ENCODE measurements at places on chromosomes 2 and 18.
A peak's percentile ranks its signal among the peaks of the same experiment; 100 is the strongest.

DNA sequence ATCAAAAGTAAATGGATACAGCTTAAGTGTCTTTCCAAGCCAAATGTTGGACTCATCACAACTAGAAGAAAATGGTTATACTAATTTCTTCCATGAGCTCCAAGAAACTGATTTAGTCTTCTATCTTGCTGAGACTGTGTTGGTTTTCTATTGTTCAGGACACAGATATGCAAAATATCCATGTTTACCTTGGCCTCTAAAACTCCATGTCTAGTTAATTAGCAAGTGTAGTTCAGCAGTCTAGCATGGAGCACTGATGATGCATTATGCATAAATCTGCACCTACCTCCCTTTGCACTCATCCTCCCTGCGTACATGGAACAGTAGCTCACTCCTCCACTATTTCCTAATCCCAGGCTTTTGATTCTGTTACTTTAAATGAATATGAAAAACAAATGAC is 731.4 kb upstream of the CHAC2 start:
- H3K27ac ChIP-seq, result no peak overlapping the region
- no peaks in the 10 kb centered on the region for H3K27me3 ChIP-seq
- DNase-seq, result no peak
- H3K4me1 ChIP-seq, result no peaks in the 10 kb centered on the region
- H3K36me3 ChIP-seq, result no peaks in the 10 kb centered on the region

- no peaks in the 10 kb centered on the region for H3K36me3 ChIP-seq
- H3K4me1 ChIP-seq, result no peaks in the 10 kb centered on the region
- no peak overlapping the region for H3K4me3 ChIP-seq
- H3K27ac ChIP-seq, result no peak overlapping the region
Measured at GRCh38 chr2:207870814-207871213, 101.1 kb upstream of the FZD5 start.

DNA sequence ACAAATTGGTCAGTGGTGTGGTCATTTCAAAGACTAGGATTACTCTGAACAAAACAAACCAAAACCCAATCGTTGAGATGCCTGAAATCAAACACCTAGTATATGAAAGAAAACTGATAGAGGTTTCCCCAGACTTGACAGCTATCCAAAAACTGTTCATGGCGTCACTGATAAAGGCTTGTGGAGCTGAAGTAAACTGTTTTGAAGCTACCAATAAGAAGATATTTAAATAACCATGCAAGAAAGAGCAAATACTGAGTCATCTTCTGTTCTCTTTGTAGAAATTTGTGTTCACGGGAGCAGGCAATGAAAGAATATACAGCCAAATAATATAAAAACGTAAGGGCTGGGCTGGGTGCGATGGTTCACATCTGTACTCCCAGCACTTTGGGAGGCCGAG is 7.5 kb upstream of the COLEC11 start:
- H3K4me3 ChIP-seq, result no peak overlapping the region
- H3K36me3 ChIP-seq, result peaks cover 17% of the 10 kb centered on the region
- H3K4me1 ChIP-seq, result peaks cover 10% of the 10 kb centered on the region
- H3K27me3 ChIP-seq, result no peaks in the 10 kb centered on the region
- DNase-seq, result no peak
- H3K27ac ChIP-seq, result no peak overlapping the region

DNA sequence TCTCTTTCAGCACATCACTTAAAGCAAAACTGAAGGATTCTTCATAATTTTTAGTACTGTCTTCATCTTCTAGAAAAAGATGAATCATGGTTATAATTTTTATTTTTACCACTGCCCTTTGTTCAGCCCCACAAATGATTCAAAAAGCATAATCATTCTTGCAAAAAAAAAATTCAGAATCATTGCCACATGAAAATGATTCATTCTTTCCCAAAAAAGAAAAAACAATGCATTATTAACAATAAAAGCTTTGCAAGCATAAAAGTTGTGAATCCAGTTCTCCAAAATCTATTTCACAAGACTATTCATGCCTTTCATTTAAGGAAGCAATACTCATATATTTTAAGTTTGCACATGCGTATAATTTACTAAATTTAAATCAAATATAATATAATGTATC is 204.8 kb downstream of the RBM43 start:
- no peaks in the 10 kb centered on the region for H3K4me1 ChIP-seq
- no peak overlapping the region for H3K4me3 ChIP-seq
- no peaks in the 10 kb centered on the region for H3K27me3 ChIP-seq
- H3K27ac ChIP-seq, result no peak overlapping the region

GRCh38 chr2:218638372-218638771 is 21.1 kb downstream of the ZNF142 start:
- H3K36me3 ChIP-seq, result peaks cover 97% of the 10 kb centered on the region
- H3K4me3 ChIP-seq, result no peak overlapping the region
- no peaks in the 10 kb centered on the region for H3K4me1 ChIP-seq
- H3K27me3 ChIP-seq, result no peaks in the 10 kb centered on the region
- H3K27ac ChIP-seq, result no peak overlapping the region
- no peak for DNase-seq

- H3K27me3 ChIP-seq, result peaks cover 18% of the 10 kb centered on the region
- H3K4me3 ChIP-seq, result no peak overlapping the region
- H3K4me1 ChIP-seq, result peaks cover 25% of the 10 kb centered on the region
- H3K27ac ChIP-seq, result no peak overlapping the region
- no peak for DNase-seq
Measured at GRCh38 chr2:230861552-230862255, 3.0 kb upstream of the ITM2C start.

DNA sequence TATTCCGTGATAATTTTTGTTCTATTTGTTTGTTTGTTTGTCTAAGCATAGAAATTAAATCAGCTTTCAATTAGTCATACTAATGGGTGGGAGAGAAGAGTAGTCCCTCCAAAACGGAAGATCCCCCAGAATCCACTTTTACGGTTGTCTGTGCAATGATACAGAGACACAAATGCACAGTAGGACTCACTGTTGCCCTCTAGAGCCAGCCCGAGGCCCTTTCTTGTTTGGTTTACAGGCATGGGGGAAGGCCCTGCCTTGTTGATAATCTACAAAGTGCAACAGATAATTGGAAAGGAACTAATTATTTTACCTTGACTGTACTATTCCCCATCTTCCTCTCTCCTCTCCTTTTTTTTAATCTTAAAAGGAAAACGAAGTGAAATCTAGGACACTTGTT is 121.1 kb downstream of the ACOXL start:
- no peak overlapping the region for H3K27ac ChIP-seq
- no peak overlapping the region for H3K4me3 ChIP-seq
- H3K36me3 ChIP-seq, result no peaks in the 10 kb centered on the region
- H3K4me1 ChIP-seq, result no peaks in the 10 kb centered on the region
- DNase-seq, result no peak

DNA sequence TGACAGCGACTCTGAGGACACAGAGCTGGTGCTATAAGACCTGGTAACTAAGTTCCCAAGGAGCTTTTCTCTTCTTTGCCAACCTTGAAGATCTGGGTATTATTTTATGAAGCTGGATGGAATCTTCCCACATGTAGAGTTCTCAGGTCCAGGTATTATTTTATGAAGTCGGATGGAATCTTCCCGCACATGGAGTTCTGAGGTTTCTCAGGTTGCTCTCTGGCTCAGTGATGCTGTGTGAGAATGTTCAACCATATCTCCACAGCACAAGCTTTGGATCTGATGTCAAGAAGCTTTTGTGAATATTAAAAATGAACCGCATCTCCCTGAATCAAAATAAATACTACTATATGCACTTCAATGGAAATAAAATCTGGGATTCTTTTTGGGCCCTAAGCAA is at the start of gene SMIM21:
Gene SMIM21 (minus strand): TSS at position 101 of the 400 bp plus-strand sequence. CDS start 140 bp downstream, outside the sequence.
- no peaks in the 10 kb centered on the region for H3K4me1 ChIP-seq
- peaks cover 3% of the 10 kb centered on the region for H3K27me3 ChIP-seq
- H3K36me3 ChIP-seq, result no peaks in the 10 kb centered on the region
- no peak within 1 kb of the TSS for H3K4me3 ChIP-seq
- DNase-seq, result no peak
- H3K27ac ChIP-seq, result no peak within 1 kb of the TSS

- DNase-seq, result no peak
- H3K4me3 ChIP-seq, result no peak overlapping the region
- H3K36me3 ChIP-seq, result no peaks in the 10 kb centered on the region
- no peak overlapping the region for H3K27ac ChIP-seq
Measured at GRCh38 chr18:63264871-63265270, 54.7 kb downstream of the BCL2 start.

DNA sequence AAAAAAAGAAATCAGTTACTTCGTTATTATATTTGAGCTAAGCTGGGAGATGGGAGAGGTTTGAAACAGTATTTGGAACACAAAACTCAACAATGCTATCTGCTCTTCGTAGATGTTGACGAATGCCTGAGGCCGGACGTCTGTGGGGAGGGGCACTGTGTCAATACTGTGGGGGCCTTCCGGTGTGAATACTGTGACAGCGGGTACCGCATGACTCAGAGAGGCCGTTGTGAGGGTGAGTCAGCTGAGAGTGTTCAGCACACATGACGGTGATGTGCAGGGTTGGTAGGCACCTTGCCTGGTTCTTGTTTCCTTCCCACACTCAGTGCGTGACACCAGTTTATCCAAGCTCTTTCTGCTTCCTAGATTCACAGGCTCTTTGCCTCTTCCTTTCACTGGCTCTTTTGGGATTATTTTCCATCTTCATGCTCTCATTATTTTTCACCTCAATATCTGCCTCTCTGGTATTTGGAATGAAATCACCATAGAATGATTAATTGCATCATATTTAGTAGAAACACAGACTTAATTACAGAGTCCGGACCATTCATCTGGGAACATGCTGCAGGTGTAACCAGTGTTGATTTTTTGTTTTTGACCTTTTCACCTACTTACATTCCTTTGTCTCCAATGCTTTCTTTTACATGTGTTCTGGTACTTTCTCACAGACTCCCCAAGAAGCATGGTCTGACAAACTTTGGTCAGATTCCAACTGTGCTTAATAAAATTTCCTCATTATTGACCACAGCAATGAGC is 200.6 kb upstream of the RASGRP3 start:
- H3K36me3 ChIP-seq, result peaks cover 38% of the 10 kb centered on the region
- peaks cover 65% of the 10 kb centered on the region for H3K4me1 ChIP-seq
- DNase-seq, result peak; percentile 78
- no peak overlapping the region for H3K4me3 ChIP-seq
- no peaks in the 10 kb centered on the region for H3K27me3 ChIP-seq

- H3K4me1 ChIP-seq, result peaks cover 15% of the 10 kb centered on the region
- no peaks in the 10 kb centered on the region for H3K27me3 ChIP-seq
- no peaks in the 10 kb centered on the region for H3K36me3 ChIP-seq
- DNase-seq, result no peak
- H3K4me3 ChIP-seq, result no peak overlapping the region
Measured at GRCh38 chr2:191635333-191636234, 42.4 kb upstream of the NABP1 start.

GRCh38 chr2:122955776-122956175 is 1069.3 kb upstream of the CNTNAP5 start:
- no peak overlapping the region for H3K27ac ChIP-seq
- no peaks in the 10 kb centered on the region for H3K27me3 ChIP-seq
- no peaks in the 10 kb centered on the region for H3K36me3 ChIP-seq
- DNase-seq, result no peak
- H3K4me3 ChIP-seq, result no peak overlapping the region

DNA sequence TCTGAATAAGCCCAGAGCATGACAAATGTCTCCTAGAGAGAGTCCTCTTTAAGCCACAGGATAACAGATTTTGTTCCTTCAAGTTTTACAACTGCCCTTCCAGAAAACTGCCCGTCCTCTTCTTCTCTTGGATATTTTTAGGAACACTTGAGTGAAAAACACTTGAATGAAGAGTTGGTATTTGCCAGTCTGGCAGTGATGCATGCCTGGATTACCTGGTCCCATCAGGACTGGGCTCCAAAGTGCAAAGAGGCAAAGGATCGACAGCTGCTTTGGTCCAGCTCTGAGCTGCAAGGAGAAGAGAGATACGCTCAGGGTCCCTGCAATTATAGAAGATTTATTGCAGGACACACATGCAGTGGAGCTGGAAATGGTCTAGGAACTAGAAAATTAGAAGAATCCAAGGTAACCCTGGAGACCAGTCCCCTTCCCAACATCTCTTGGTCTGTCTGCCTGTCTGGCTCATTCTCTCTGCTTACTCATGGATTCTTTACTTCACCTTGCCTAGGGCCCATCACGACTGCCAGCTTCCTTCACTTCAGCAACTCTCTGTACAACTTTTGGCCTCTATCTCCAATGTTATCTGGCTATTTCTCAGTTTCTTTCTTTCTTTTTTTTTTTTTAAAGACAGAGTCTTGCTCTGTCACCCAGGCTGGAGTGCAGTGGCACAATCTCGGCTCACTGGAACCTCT is 112.1 kb upstream of the SIX2 start:
- no peak overlapping the region for H3K27ac ChIP-seq
- H3K36me3 ChIP-seq, result no peaks in the 10 kb centered on the region
- no peak overlapping the region for H3K4me3 ChIP-seq
- H3K27me3 ChIP-seq, result no peaks in the 10 kb centered on the region

DNA sequence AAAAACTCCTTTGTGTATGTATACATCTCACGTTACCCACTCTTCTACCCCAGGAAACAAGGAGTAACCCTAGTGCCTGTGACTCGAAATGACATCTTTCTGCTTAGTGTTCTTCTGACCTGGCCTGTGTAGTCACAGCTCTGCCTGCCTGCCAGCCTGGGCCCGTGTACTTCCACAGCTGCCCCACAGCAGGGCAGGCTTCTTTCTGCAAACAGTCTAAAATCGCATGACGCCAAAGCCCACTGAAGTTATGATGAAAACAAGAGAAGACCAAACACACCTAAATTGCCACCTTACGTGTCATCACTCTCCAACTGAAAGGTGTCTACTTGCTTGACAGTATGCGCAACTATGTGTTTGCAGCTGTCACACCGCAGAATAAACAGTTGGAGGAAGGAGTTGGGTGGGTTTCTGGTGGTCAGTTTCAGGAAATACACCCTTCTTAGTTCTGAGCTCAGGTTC is 1.5 kb downstream of the GAREM1 start:
- peak; percentile 76 for DNase-seq
- no peaks in the 10 kb centered on the region for H3K36me3 ChIP-seq
- peak overlapping the region; percentile 94 for H3K4me3 ChIP-seq
- H3K27me3 ChIP-seq, result no peaks in the 10 kb centered on the region
- peak overlapping the region; percentile 92 for H3K27ac ChIP-seq

DNA sequence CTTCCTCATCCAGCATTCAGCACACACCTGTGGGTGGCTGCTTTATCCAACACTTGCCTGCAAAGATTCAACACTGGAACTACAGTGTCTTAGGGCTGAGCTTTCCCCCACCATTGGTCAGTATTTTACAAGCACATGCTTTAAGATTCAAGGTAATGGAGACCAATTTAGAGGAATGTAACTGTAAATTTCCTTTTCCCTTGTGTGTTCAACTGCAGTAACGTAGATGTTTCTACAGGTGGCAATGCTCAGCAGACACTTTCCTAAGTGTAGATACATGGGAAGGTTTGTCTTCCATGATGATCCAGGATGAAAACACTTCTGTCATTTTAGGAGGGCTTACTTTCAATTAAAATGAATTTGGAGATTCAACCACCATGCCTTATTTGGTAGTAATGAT is 143.6 kb upstream of the PXDN start:
- no peaks in the 10 kb centered on the region for H3K27me3 ChIP-seq
- no peaks in the 10 kb centered on the region for H3K36me3 ChIP-seq
- H3K27ac ChIP-seq, result no peak overlapping the region
- no peak for DNase-seq
- H3K4me3 ChIP-seq, result no peak overlapping the region

GRCh38 chr18:22796113-22796512 is 137.0 kb upstream of the RBBP8 start:
- H3K27me3 ChIP-seq, result no peaks in the 10 kb centered on the region
- no peaks in the 10 kb centered on the region for H3K36me3 ChIP-seq
